NCI-H446 treated with DMSO at 0.1 percent for 48 hours (cell line): ENCODE measurements at places on chromosomes 6 and 20.

DNA sequence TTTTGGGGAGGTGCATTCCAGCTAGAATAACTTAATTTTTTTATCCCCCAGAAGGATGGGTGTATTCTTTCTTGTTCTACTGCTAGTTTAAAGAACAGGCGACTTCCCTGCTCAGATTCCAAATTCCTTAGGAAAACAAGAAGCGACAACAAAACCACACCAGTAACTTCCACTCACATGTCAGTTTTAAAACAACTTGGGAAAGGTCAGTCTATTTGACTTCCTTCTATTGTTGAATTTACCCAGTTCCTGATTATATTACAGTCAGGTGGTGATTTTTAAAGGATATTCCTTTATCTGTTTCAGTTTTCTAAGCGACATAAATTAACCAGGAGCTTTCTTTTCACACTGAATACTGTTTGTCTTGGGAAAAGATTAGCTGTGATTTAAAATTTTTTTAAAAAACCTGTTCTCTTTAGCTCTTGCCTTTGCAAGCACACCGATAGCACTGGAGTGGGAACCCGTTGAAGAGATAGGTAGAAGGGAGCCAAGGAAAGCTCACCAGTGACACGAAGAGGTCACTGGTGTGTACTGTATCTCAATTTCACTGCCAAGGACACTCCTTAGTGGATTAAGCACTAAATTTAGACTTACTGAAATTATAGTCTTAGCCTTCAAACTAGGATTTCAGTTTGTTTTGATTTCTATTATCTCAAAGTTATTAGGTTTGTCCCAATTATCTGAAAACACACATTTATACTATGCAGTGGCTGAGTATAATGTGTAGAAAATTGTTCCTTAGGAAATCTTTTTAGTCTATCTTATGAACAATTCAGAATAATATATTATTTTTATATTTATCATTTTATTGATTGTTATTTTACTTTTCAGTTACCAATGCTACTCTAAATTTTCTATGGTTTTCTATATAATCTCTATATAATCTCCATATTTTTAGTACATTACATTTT lies 22.3 kb downstream of the MARCKS start:
- peak; percentile 66 for DNase-seq

DNA sequence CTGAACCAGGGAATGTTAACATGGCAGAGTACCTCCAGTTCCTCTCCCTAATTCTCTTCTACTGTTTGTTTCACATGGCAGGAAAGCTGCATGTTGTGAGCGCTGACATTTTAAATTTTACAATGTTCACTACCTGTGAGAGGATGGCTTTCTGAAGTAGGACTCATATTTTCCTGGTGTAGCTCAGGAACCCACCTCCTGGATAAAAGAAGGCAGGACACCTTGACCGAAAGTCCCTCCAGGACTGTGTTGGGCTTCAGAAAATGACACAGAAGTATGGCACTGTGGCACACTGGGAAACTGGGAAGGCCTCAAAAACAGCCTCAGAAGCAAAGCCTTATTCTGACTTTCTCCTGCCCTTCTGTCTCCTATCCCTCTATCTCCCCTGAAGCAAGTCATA lies 33.3 kb downstream of the PTPRK start:
- no peak for DNase-seq

DNA sequence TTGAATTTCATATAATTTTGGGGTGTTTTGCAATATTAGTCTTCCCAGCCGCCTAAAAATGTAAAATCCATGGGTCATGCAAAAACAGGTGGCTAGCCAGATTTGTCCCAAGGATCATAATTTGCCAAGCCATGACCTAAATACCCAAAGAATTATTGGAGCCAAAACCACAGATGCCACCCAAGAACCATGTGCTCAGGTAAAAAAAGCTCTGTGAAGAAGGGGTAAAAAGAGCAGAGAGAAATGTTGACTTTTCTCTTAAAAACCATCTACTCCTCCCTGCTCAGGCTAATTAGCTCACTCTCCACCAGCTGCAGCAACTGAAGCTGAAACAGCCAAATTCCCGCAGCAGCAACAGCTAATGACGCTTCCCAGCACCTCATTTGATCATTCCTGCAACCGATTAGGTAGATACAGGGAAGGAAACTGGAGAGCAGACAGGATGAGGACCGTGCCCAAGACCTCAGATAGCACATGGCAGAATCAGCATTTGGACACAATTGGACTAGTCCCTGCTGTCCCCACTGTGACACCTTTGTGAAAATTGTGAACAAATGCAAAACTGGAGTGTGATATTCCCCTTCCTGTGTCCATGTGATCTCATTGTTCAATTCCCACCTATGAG lies 107.9 kb upstream of the NXT1 start:
- no peak for DNase-seq

DNA sequence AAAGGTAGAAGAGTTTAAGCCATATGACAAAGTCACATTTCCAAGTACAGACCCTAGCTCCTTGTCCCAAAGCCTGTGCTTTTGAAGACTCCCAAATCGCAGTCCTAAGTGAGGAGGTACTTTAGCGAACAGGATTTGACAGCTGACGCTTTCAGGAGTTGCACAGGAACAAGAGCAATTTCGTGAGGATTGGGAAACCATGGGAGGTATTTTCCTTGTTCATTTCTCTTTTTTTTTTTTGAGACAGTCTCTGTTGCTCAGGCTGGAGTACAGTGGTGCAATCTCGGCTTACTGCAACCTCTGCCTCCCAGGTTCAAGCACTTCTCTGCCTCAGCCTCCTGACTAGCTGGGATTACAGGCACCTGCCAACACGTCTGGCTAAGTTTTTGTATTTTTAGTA lies 150.6 kb downstream of the MTHFD1L start:
- no peak for DNase-seq

DNA sequence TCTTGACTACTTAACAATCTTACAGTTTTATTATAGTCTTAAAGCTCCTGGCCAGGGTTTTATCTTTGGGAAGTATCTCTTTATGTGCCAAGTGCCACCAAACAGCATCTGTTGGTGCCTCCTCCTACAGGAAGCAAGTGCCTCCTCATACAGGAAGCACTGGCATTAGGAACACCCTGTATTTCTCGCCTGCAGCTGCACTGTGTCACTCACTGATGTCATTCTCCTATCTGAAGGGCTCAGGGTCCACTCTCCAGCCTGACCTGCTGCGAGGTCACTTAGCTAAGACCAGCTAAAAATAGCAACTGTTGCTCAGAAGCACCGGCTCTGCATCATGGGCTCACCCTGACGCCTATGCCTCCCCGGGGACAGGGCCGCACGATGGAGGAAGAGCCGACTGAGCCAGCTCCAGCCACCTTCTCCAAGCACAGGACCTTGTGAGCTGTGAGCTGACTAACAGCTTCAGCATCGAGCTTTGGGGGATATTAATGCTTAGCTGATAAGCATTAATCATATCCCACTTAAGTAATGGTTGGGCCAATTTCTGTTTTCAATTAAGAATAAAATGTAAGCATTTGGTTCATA lies 66.3 kb upstream of the CD93 start:
- no peak for DNase-seq

DNA sequence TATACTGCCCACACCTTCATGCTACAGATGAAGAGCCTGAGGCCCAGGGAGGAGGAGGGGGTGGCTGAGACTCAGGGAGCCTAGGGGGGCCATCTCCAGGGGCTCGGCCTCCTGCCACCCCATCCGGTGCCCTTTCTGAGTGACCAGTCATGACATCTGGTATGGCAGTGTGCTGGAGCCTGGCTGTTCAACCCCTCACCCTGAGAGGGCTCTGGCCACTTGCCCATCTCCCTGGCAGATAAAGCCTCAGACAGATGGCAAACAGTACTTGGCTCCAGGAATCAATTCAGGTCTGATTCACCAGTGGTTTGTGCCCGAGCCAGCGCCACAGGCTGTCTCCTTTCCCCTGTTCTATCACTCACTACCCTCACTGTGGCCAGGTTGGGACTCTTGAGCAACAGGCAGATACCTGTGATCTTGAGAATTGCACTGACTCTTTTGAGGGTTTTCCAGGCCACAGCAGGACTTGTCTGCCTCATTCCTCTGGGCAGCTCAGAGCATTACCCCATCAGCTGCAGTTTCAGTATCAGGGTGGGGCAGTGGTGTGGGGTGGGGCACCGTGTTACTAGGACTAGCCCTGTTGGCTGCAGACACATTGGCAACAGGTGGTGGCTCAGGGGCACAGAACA lies 22.8 kb downstream of the SRSF3 start:
- peak; percentile 88 for DNase-seq

GRCh38 chr6:137494988-137495702 lies 951 bp upstream of the OLIG3 start:
- DNase-seq: no peak

DNA sequence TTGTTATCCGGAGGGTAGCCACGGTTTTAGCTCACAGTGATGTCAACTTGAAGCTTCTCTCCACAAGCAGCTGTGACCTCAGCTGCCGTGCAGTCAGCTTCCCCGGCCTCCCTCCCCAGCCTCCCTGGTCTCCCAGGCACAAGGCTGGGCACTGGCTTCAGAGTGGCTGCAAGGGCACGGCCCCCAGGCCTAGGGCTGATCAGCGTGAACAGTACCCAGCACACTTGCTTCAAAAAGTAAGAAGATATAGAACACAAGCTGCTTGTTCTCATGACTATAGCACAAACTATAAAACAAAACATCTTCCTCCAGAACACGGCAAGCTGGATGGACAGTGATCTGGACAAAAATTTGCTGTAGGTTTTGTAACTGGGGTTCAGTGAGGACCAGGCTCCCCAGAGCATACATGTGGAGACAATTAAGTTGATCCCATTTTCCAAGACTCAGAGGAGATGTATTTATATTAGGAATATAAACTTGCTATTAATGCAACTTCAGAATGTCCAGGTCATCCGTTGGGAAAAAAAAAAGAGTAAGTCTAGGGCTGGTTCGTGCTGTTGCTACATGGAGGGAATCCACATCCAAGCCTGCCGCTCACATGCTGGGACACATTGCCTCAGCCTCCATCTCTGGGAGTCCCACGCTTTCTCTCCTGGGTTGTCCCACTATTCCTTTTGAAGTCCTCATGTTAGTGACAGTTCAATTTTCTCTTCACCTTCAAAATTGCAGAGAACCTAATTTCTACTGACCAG lies 199.4 kb upstream of the THBS2 start:
- no peak for DNase-seq

GRCh38 chr6:81696524-81696923 lies 56.0 kb downstream of the TENT5A start:
- no peak for DNase-seq

DNA sequence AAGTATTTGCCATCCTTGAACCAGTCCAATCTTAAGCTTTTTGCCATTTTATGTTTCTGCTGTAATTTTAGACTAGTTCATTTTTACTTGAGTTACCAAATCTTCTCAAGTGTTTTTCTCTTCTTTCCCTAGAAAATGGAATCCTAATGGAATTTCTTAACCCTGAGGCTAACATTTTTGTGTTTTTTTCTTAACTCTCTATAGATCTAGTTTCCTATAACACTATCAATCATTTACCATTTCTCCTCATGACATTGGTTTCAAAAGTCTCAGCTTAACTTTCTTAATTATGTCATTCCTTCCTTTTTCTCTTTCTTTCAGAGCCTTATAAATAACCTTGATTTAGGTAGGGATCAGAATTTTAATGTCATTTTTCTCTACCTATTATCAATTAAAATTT lies 54.8 kb downstream of the SENP6 start:
- no peak for DNase-seq

- no peak for DNase-seq
Observed at GRCh38 chr20:63158845-63159244, 57.1 kb downstream of the YTHDF1 start.

DNA sequence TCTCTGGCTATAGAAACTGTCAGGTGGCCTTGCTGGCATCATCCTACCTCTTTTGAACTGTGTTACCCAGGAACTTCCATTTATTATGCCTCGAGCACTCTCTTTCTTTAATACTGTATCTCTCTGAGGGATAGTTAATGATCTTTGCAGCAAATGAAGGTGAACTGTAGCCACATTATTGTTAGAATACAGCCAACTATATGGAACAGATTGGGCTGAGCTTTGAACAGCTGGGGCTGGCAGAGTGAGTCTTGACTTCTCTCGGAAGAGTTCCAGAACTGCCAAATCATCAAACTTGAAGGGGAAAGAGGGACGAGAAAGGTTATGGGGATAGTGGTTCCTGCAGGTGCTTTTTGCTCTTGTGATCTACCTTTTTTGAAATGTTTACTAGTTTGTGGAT lies 237.7 kb downstream of the PRL start:
- peak; percentile 91 for DNase-seq

DNA sequence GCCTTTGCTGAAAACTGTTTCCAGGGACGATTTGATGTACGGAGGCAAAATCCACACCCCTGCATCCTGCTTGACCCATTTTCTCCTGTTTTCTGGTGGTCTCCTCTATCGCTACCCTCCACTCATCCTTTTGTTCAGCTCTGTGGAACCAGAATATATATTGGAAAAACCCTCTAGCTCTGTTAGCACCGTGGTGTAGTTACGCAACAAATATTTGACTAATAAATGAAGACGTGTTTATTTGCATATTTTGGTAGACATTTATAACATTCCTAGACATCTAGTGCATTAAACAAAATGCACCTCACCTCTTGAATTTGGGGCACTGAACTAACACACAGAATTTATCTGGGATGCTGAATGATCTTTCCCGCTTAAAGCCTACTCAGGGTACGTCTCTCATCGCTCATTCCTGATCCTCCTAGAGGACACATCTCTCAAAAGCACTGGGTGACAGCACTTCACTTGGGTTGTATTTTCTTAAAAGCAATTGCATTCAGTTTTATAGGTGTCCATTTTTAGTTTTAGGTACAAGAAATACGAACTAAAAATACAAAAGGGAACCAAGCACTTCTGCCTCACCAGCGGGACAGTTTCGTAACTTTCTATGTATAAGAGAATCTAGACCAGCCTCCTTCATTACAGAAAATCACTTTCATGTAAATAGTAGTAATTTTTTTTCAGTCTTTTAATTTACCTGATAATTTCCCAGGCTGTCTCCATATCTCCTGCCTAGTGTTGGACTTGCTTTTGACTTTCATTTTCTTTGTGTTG lies 59.2 kb downstream of the SNRNP48 start:
- no peak for DNase-seq

DNA sequence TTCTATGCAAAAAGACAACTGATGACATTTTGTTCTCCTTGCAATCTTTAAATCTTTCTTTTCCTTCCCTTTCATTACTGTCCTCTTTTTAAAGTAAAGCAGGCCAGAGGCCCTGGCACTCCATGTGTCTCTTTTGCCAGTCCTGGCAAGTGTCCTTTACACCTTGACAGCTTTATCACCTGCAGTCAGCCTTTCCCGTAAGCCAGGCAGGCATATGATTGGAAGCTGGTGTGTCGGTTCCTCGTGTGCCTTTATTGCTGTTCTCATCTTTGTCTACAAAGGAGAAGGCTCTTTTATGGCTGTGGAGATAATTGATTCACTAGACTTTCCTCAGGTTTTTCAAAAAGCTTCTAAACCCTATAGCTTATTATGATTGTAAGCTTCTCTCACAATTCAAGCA lies 162.3 kb upstream of the FBXL4 start:
- no peak for DNase-seq

- no peak for DNase-seq
Observed at GRCh38 chr20:40880063-40880728, 148.4 kb upstream of the TOP1 start.

DNA sequence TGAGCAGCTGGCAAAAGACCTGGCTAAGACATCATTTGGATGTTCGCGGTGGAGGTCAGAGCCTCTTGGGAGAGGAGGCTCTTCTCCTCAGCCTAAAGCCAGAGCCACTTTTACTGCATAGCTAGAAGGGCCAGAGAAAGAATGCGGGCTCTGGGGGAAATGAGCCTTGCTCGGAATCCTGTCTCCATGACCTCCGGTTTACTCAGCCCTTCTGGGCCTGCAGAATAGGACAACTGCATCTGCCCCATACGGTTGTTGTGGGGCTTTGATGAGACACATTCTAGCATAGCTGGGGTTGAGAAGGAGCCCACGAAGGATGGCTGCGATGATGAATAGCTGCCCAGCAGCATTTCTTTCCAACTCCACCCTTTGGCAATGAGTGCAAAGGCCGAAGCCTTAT lies 115.0 kb upstream of the SLC22A23 start:
- DNase-seq: no peak
